Thoracic aorta (tissue), 2 donors: ENCODE measurements at places on chromosomes 4 and X.

DNA sequence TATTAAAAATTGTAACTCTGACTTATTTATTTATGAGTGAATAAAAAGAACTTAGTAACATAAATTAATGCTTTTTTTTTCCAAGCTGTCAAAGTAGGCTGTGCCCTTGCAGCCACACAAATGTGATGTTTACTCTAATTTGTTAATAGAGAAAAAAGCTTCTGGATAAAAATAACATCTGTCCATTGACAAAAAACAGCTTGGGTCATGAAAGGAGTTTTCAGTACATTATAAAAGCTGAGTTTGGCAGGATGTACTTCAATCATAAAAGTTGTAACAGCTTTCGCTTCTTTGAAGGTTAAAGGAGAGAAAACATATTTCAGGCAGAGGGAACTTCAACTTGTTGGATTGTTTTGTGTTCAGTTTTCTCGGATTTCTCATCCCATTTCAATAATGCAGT, 105.6 kb downstream of the SLC4A4 start:
- DNase-seq: no peak

- DNase-seq: no peak
These were observed 37.8 kb downstream of the SNX25 start for GRCh38 chr4:185247151-185247550.

DNA sequence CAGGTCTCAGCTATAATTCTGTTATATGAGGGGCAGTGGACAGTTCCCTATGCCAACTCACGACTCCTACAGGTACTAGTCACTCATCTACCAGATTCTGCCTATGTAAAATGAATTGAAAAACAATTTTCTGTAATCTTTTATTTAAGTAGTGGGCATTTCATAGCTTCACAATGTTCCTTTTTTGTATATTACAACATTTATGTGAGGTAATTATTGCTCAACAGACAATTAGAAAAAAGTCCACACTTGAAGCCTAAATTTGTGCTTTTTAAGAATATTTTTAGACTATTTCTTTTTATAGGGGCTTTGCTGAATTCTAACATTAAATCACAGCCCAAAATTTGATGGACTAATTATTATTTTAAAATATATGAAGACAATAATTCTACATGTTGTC, 20.4 kb downstream of the EREG start:
- no peak for DNase-seq

DNA sequence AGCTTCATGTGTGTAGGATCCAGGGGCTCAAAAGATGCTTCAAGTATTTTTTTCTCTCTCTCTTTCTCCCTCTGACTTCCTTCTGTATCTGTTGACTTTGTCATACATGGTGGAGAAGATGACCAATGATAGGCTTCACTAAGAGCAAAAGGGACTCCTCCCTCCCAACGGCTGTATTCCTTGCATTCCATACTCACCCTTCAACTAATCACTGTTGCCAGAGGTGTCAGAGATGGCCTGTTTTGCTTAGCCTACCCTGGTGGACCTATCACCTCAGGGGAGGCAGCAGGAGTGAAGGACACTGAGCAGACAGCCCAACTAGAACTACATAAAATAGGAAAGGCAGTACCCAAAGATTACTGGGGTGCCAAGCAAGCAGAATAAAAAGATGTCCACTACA, 62.2 kb upstream of the C1QTNF7 start:
- no peak for DNase-seq

GRCh38 chr4:48299560-48299959, 29.9 kb upstream of the TEC start:
- no peak for DNase-seq

DNA sequence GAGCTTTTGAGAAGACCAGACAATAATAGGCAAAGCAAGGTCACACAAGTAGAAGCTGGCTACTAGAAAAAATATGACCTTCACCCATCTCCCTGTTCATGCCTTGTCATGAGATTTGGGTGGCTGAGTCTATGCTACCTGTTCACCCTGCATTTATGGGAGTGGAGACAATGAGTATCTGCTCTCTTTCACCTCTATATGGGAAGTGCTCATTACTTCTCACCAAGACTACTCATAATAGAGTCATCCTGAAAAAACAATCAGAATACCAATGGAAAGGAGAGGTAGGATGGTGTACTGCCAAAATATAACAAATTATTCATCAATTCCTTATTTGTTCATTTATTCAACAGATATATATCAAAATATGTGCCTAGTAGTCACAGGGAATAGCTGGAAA, 921.8 kb upstream of the INTU start:
- DNase-seq: no peak
